ENCODE measurements at places on chromosomes 2 and 18.

GRCh38 chr2:220202066-220202465 lies 574.6 kb downstream of the SLC4A3 start:
- DNase-seq, result no peak

- DNase-seq, result no peak
These were observed 36.3 kb downstream of the YWHAQ start for GRCh38 chr2:9594366-9595054.

DNA sequence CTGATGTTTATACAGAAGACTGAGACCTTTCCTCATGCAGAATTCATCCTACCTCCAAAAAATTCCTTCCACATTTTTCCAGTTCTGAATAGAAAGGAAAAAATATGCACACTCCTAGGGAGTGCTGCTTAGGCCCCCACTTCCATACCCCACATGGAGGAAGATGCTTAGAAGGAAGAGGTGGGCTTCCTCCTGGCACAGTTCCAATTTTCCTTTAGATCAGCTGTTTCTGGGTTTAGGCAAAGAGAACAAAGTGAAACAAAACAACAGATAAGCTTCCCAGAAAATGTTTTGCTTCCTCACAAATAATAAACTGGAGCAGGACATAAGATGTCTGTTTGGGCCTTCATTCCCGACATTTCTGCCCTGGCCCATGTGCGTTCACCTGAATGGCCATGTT lies 172.6 kb downstream of the PRPF40A start:
- DNase-seq, result no peak

DNA sequence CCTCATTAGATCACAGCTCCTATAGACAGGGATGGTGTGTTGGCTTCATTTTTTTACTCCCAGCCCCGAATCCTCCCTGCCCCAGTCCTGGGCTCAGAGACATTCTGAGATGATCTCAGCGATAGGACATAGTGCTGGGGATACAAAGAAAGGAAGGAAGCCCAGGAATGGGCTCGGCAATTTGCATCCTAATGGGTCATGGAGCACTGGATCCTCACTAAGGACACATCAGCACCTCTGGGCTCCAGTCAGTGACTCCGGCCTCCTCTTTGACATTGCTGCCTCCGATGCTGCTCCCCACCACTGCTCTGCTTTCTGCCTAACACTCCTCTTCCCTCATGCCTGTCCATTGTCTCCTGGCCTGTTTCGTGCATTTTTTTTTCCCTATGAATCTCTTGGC lies 489.1 kb downstream of the STK39 start:
- DNase-seq, result no peak

GRCh38 chr2:239876271-239876947 lies 148.7 kb downstream of the NDUFA10 start:
- DNase-seq, result no peak

GRCh38 chr2:162520959-162521358 lies 177.0 kb downstream of the GCA start:
- DNase-seq, result no peak

DNA sequence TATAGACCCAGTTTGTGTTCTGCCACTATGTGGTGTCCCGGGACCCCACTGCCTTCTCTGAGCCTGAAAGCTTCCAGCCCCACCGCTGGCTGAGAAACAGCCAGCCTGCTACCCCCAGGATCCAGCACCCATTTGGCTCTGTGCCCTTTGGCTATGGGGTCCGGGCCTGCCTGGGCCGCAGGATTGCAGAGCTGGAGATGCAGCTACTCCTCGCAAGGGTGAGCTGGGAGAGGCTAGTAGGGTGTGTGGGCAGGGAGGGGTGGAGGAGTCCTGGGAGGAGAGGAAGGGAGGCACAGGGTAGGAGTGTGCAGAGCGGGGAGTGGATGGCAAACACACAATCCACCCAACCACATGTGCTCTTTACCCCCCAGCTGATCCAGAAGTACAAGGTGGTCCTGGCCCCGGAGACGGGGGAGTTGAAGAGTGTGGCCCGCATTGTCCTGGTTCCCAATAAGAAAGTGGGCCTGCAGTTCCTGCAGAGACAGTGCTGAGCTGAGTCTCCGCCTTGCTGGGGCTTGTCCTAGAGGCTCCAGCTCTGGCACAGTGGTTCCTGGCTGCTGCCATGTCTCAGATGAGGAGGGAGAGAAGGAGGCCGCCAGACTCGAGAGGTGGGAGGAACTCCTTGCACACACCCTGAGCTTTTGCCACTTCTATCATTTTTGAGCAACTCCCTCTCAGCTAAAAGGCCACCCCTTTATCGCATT lies 16.9 kb downstream of the PRKAG3 start:
- DNase-seq, result no peak

- no peak for DNase-seq
These were observed 105.0 kb downstream of the PLEKHM3 start for GRCh38 chr2:207920321-207920720.

- no peak for DNase-seq
These were observed 1010.7 kb upstream of the ZEB2 start for GRCh38 chr2:145530653-145531052.

DNA sequence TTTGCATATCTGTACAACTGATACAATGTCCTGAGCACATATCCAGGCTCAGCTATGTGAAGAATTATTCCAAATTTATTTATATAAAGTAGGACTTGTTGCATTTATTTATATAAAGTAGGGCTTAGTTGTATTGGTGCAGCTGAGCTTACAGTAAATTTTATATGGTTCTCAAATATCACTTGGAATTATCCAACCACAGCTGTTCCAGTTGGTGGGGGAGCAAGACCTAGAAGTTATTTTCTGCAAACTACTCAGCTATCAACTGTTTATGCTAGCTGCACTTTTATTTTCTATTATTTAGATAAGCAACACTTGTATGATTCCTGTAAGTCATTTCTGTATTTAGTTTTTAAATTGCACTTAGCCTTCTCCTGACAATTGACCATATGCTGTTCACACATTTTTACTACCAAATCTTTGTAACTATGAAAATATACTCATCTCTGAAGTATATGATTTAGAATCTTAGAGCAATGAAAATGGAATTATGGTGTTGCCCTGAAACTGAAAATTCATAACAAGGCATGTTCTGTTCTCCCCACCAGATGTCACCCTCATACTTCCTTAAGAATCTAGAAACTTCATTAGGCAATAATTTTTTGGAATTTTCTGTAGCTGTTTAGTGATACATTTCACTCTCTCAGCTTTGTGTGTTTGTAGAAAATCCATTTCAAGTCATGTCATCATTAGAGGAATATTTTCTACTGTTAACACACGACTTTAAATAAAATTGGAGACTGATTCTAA lies 157.0 kb upstream of the CBLN2 start:
- no peak for DNase-seq

- DNase-seq, result no peak
These were observed 235.0 kb upstream of the NT5C1B start for GRCh38 chr2:18824325-18824790.

GRCh38 chr2:86623043-86623493 lies 597 bp downstream of the RNF103 start:
- no peak for DNase-seq

- no peak for DNase-seq
These were observed 26.8 kb downstream of the DSG4 start for GRCh38 chr18:31403409-31403808.

DNA sequence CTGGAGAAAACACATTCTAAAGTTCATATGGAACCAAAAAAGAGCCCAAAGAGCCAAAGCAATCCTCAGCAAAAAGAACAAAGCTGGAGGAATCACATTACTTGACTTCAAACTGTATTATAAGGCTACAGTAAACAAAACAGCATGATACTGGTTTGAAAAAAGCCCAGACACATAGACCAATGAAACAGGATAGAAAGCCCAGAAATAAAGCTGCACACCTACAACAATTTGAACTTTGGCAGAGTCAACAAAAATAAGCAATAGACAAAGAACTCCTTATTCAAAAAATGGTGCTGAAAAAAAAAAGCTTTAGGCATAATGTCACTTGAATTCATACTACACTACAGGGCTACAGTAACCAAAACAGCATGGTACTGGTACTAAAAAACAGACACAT lies 289.6 kb downstream of the NR4A2 start:
- no peak for DNase-seq

DNA sequence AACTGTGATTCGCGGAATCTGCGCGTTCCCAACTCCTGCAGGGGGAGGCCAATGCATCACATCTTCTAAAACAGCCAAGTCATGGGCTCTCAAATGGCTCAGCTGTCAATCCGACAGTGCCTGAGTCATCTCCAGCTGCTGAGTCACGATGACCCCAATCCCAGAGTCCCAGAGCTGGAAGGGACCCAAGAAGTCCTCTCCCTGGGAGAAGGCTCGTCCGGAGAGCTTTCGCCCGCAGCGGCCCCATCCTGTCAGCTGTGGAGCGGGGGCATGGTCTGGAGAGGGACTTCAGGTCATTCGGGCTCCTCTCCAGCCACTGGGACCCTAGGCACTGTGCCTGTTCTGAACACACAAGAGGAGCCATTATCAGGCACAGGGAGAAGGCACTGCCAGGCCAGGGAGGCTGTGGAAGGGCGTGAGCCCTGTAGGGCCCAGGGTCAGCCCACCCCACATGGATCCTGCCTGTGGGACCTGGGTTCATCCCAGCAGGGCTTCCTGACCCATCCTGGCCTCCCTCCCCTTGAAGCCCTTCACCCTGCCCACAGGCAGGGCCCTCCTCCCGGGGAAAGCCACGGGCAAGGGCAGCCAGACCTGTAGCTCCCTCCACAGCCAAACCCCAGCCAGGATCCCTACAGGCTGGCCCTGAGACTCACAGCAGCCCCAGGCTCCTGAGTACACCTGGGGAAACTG lies 47.6 kb upstream of the GPC1 start:
- DNase-seq, result no peak

DNA sequence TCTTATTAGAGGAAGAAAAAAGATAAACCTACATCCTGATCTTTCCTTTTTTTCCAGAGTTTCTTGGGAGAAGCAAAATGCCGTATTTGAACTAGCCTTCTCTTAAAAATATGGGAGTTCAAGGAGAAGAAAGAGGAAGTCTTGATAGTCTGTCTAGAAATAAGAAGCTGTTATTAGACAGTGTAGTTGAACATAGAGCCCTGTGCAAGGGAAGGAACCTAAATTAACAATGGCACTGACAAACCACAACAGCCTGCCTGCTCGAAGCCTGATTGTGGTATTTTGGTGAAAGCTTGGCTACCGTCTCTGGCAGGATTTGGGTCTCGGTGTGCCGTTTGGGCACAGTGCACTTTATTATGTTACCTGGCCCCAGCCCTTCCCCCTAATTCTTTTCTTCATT lies 17.1 kb downstream of the SMARCAL1 start:
- DNase-seq, result no peak

- DNase-seq, result no peak
These were observed 308.1 kb downstream of the ZEB2 start for GRCh38 chr2:144211826-144212225.

DNA sequence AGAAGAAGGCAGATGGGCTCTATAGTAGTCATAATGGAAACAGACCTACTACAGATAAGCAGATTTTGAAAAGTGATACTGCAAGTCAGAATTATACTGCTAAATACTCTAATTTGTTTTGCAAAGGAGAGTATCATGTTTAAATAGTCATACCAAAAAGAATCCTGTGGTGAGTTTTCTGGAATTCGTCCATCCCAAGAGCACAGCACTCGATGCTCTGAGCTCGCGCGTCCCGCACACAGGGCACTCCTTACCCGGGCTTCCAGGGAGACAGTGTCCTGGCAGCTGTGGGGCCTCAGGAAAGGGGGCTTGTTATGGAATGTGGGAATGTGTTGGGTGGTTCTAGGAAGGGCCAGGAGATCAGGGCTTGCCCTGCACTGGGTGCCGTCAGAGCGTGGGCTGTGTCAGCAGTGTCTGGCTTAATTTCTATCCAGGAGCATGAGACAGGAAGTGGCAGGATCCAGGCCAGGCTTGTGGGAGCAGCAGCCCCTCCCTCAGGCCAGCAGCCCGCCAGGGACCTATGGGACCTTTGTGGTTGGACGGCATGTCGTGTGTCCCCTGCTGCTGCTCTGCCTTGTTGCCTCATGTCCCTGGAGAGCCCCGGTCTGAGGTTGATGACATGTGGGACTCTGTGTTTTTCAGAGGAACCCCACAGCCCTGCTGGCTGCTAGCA lies 193.2 kb upstream of the TPO start:
- no peak for DNase-seq

DNA sequence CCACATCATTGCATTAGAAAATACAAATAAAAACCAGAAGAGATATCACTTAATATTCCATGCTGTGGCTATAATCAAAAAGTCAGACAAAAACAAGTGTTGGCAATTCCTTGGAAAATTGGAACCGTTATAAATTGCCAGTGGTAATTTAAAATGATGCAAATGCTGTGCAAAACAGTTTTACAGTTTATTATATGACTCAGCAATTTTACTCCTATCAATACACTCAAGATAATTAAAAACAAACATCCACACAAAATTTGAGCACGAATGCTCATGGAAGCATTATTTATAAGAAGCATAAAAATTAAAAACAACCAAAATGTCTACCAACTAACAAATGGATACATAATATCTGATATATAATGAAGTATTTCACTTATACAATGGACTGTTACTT lies 728.8 kb downstream of the CBLN2 start:
- DNase-seq, result no peak

GRCh38 chr2:32425719-32426141 lies 68.9 kb downstream of the BIRC6 start:
- no peak for DNase-seq

- DNase-seq, result no peak
These were observed 281.9 kb downstream of the FIGN start for GRCh38 chr2:163453920-163454319.

DNA sequence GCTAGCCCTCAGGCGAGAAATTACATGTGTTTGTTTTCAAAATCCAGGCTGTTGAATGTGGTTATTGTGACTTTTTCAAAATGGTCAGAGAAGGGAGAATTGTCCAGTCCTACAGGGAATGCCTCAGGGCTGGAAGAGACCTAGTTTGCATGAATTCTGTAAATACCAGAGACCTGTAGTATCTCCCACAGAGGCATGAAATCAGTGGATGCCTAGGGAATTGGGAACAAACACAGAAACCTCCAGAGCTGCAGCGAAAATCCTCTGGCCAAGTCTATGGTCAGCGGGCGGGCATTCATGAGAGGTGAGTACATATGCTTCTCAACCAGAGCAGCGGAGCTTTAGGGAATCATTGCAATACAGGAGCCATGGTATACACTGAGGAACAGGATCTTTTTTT lies 1596.5 kb upstream of the NXPH2 start:
- DNase-seq, result no peak

- DNase-seq, result no peak
These were observed 60.2 kb downstream of the PDE1A start for GRCh38 chr2:182366628-182367027.

DNA sequence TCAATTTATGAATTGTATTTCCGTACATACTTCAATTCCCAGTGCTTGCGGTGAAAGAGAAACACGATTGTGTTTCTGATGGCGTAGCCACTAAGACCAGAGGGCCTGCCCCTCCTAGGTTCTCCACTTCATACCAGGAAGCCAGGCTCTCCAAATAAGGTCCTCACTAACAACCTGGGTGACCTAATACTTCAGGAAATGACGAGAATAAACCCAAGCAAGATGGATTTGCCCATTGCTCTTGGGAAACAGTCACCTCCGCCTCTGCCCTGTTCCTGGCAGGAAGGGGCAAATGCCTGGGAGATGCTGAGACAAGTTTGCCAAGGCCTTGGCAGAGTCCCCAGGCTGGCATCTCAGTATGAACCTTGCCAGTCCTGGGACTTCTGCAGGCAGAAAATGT lies 41.8 kb downstream of the TTC32 start:
- DNase-seq, result no peak
